ENCODE measurements at places on chromosomes 6 and 20.
A peak's percentile ranks its signal among the peaks of the same experiment; 100 is the strongest.

- no peak for DNase-seq
Observed at GRCh38 chr6:136337606-136338005, 48.0 kb upstream of the BCLAF1 start.

DNA sequence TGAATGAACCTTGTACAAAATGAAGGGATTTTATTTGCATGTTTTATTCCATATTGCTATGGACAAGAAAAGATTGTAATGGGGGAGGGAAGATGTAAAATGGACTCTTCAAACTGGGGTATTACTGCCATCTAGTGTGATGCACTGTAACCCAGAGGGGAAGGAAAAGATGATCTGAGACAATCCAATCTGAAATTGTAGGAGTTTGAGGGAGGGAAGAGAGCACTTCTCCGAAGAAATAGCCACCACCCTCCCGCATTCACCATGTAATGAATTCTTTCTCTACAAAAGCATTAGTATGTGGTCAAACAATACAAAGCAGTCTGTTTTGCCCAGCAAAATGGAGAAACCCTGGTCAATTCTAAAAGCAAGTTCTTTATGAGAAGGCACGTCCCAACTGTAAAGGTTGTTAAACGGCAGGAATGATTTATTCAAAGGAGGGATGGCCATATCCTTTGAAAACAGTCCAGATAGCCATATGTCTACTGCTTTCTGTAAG is 679.5 kb upstream of the NRSN1 start:
- DNase-seq, result no peak

DNA sequence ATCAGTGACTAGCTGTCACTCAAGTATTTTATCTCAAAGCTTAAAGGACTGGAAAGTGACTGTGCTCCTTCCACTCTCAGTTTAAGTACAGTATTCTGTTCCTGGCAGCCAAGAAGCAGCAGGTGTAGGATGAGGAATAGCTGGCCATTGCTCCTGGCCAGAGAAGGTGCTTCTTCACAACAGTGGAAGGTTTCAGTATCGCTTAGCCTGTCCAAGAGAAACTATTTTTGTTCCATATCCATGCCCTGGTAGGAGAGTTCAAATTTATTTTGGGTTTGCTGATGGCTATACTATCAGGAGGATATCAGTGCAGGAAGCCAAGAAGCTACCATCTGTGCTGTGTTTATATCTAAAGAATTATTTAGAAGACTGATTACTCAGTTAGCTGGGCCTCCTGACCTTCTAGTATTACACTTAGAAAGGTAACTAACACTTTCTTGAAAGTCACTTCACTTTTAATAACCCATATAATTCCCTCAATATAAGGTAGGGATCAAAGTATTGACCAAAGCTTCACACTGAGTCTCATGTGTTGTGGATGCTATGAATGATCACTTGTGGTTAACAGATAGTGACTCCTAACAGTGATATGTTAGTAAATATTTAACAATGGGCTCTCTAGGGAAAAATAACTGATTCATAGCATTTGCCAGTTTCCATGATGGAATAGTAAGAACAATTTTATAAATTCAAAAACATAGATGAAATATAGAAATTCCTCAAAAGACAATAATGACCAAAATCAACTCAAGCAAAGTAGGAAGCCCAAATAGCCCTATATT is 99.9 kb downstream of the AIG1 start:
- no peak for DNase-seq

GRCh38 chr6:169567819-169568218 is 134.0 kb downstream of the WDR27 start:
- no peak for DNase-seq

GRCh38 chr20:36298061-36298460 is 8.1 kb upstream of the DLGAP4 start:
- no peak for DNase-seq

DNA sequence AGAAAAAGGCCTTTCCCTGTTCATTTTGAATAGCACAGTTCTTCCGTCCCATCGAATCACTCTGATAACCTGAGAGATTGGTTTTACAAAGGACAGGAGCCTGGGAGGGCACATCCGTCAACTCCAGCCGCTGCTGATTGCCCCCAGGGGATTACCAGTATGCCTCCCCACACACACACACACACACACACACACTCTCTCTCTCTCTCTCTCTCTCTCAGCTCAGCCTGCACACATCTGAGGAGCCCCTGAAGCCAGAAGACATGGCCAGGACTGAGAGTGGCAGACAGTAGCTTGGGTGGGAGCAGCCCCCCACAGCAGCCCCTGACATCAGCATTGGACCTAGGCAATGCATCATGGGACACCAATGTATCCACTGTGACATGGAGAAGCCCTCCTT is 13.2 kb upstream of the CDH4 start:
- no peak for DNase-seq

DNA sequence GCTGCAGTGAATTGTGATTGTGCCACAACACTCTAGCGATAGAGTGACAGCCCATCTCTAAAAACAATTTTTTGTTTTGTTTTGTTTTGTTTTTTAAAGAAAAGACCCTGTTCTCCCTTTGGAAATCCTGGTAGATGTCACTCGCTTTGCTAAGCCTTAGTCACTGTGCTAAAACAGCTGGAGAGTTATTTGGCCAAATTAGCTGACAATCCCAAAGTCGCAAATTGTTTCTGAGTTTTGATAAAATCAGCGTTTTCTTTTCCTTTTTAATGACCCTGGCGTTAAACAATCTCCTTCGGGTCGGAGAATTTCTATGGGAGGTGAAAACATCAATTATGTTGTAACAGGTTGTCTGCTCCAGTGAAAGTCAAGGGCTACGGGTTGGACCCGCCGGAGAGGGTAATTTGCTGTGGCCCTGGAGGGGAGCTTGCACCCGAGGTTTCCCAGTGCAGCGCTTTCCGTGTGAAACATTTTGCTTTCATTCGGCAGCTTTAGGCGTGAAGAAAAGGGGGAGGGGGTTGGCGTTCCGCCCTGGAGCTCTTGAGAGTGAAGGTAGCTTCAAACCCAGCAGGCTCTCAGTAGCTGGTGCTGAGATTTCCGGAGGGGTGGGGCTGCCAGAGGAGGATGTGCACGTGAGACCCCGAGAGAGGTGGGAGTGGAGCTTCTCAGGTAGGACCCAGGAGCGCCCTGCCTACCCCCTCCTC is 296.6 kb downstream of the PHACTR1 start:
- no peak for DNase-seq

- peak; percentile 78 for DNase-seq
Observed at GRCh38 chr6:158853072-158853879, 34.1 kb upstream of the EZR start.
